ENCODE measurements at places on chromosomes 4 and X.

GRCh38 chr4:168945291-168945690 lies 64.8 kb downstream of the CBR4 start:
- DNase-seq: no peak

DNA sequence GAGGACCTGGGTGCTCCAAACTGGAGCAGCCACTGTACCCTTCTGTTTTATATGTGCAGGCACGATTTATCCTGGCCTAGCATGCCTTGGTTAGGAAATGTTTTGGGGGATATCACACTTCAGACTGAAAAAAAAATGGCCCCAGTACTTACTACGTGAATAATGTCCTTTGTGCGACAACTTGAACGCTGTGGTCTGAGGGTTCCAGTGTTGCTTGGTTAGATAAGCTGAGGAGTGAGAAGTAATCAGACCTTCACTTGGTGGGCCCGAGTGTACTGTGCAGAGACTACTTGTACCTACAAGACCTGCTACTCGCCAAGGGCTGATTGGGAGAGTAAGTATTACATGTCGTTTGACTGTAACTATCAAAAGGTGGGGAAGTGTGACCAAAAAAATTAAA lies 678 bp downstream of the DNAAF6 start:
- DNase-seq: no peak

- DNase-seq: no peak
Observed at GRCh38 chrX:41022566-41022965, 62.7 kb upstream of the USP9X start.

DNA sequence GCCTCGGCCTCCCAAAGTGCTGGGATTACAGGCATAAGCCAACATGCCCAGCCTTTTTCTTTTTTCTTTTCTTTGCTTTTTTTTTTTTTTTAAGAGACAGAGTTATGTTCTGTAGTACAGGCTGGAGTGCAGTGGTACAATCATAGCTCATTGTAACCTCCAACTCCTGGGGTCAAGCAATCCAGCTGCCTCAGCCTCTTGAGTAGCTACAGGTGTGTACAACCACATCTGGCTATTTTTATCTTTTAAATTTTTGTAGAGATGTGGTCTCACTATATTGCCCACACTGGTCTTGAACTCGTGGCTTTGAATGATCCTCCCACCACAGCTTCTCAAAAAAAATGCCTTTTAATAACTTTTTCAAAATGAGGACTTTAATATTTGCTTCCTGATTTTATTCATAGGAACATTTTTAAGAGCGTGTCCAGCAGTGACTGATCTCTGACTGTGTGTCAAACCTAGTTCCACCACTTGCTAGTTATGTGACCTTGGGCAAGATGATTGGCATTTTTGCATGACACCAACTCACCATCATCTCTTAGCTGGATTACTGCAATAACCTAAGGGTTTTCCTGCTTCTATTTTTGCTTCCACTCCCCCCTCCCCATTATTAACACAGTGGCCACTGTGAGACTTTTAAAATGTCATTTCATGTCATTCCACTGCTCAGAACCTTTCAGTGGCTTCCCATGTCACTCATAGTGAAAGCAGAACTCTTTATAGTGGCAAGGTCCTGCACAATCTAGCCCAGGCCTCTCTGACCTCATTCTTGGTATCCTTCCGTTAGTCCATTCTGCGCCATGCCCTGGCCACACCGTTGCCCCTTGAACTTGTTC lies 4.5 kb upstream of the TNIP3 start:
- DNase-seq: no peak

DNA sequence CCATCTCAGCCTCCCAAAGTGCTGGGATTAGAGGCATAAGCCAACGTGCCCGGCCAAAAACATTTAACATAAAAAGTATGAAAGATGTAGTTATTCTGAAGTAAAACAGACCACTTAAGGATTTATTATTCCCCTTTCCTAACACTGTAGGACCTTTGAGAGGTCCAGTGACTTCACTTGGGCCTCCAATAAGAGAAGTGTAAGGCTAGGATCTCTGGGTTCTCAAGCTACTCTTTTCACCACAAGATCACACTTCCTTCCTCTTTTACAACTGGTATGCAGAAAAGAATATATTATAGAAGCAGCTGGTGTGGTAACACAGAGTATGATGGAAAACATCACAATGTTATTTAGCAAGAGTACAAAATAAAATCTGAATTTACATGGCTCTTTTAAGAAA lies 30.2 kb upstream of the CCNG2 start:
- no peak for DNase-seq

GRCh38 chr4:80806472-80806871 lies 224.0 kb upstream of the BMP3 start:
- no peak for DNase-seq

DNA sequence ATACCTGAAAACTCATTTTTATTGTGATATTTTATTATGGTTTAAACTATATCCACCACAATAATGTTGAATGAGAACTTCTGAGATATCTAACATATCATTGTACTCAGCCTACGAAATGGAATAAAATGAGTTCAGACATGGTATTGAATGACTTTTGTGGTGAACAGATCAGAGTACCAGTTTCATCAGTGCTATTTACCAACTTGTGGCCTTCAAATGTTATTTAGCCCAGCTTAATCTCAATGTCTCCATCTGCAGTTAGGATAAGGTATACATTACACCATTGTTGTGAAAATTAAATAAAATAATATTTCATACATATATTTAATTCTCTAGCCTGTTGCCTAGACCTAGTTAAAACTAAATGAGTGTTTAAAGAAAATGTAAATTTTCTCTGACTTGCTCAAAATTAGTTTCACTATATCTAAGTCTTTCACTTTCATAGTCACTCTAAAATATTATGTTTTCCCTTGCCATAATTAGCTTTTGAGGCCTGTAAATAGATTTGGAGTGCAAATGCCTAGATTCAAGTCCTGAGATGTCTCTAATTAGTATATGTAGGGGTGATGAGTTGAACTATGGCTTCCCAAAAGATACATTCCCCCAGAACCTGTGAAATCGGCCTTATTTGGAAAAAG lies 594.2 kb downstream of the STPG2 start:
- DNase-seq: no peak

- no peak for DNase-seq
Observed at GRCh38 chr4:185966997-185967775, 101.8 kb upstream of the TLR3 start.

GRCh38 chr4:123638834-123639233 lies 242.2 kb downstream of the SPRY1 start:
- DNase-seq: no peak

GRCh38 chr4:21177871-21178270 lies 477.6 kb downstream of the PACRGL start:
- no peak for DNase-seq

DNA sequence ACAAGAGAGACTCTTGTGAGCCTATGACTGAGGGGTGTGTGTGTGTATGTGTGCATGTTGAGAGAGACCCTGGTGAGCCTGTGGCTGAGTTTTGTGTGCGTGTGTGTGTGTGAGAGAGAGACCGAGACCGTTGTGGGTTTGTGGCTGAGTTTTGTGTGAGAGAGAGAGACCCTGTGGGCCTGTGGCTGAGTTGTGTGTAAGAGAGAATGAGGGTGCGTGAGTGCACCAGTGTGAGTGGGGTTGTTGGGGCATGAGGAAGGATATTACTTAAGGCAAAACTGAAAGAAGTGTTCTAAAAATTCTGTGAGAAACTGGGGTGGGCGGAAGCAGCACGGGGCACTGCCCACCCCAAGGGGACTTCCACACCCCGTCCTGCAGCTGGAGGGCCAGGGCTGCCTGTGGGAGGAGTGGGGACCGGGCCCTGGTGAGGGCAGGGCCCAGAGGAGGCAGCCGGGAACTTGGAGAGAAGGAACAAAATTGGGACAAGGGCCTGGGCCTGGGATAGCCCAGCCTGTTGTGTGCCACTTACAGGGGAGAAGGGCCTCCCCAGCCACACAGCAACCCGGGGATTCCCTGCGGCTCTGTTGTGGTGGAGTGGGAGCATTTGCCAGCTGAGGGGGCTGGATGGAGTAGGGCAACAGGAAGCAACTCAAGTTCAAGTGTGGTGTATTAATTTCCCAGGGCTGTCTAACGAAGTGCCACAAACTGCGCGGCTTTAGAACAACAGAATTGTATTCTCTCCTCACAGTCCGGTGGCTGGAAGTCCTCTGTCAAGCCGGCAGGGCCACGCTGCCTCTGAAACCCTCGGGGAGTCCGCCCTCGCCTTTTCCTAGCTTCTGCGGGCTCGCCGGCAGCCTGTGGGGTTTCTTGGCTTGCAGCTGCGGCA lies 22.1 kb downstream of the TMEM131L start:
- no peak for DNase-seq

- peak; percentile 46 for DNase-seq
Observed at GRCh38 chrX:81120936-81121371, 80.8 kb downstream of the HMGN5 start.

- no peak for DNase-seq
Observed at GRCh38 chr4:55879224-55879623, 25.8 kb downstream of the EXOC1 start.

DNA sequence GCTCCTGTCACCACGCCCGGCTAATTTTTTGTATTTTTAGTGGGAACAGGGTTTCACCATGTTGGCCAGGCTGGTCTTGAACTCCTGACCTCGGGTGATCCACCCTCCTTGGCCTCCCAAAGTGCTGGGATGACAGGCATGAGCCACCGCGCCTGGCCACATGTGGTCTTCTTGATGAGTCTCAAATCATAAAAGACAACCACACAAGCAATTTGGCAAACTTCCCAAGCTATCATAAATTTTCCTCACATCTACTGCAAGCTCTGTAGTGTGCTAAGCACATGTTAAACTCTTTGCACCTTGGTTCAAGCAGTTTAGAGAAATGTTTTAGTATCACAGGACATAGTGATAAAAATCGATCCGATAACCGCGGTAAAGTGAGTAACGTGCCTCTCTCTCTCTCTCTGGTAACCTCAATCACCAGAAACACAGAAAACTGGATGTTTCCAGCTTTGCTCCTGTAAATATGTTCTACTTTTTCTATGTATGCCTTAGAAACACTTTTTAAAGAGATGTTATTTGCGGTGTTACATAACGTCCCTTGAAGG lies 256.8 kb downstream of the DHRSX start:
- DNase-seq: no peak

GRCh38 chr4:109959195-109959594 lies 46.5 kb downstream of the EGF start:
- no peak for DNase-seq

DNA sequence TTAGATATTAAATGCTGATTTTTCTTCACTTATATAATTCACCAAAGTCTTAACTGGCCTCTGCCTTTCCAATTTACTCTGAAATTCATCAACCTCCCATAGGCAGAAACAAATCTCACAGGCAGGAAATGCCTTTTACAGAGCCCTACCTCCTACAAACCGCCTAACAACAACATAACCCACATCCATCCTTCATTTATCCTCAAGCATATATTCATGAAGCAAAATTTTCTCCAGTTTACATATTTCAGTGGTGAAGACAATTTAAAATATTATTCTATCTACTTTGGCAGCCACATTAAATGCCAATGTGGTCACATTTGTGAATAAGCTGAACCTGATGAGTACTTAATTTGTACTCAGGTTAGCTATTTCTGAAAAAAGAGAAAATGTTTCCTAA lies 30.3 kb downstream of the SEPSECS start:
- no peak for DNase-seq

GRCh38 chr4:5870701-5871100 lies 22.2 kb downstream of the CRMP1 start:
- DNase-seq: no peak

- no peak for DNase-seq
Observed at GRCh38 chrX:31355206-31355955, 283.5 kb upstream of the FTHL17 start.

GRCh38 chrX:74514384-74514783 lies 93.1 kb downstream of the SLC16A2 start:
- no peak for DNase-seq

- no peak for DNase-seq
Observed at GRCh38 chrX:7941390-7942042, 14.3 kb upstream of the PNPLA4 start.

All from posterior cingulate gyrus (tissue), 11 donors.